ENCODE measurements at places on chromosomes 16 and 17.

- no peak for DNase-seq
Measured at GRCh38 chr17:67183531-67183930, 61.5 kb downstream of the HELZ start.

DNA sequence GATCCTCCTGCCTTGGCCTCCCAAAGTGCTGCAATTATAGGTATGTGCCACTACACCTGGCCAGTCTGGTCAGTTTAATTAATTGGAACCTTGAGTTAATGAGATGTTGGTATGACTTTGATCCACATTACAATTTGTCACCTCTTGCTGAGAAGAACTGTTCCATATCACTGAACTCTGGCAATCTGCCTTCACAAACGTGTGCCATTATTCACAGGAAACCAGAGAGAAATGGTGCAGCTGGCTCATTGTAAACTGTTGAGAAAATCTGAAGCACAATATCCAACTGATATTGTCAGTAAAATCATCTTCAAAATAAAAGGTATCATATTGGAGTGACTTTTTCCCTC is 39.3 kb upstream of the YPEL2 start:
- no peak for DNase-seq

DNA sequence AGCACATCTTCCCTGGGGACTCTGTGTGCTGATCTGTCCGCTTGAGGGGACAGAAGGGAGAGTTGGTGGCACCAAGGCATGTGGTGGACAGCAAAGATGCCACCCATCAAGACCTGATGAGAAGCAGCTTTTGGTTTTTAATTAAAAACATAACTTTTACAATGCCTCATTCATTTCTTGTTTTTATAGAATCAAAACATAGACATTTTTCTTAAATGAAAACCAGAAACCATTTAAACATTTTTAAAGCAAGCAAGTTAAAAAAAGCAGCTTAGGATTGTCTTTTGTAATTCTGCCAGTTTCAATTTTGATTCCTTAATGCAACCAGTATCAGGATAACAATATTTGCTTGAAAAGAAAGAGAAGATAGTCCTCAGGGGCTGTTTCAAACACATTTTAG is 123.7 kb upstream of the AXIN2 start:
- no peak for DNase-seq

DNA sequence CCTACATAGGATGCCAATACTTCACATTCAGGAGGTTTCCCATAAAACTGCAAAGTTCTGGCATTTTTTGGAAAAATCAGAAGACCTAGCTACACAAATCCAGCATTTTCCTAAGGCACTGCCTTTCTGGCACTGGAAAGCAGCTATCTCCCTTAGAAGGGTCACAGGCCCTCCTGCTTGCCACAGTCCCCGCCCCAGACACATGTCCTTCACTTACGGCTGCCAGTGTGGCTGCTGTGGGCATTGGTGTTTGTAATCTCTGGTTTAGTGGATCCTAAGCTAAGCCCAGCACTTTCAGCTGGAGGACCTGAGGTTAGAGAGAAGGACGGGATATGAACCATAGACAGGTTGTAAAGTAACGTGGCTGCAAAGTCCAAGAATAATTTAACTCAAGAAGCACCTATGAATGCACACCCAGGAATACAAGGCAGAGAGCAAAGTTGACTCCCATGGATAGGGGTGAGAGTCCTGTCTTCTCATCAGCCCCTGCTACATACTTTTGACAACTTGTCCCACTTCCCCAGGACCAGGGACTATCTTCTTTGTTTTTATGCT is 100.0 kb downstream of the XYLT1 start:
- DNase-seq, result peak; percentile 50

DNA sequence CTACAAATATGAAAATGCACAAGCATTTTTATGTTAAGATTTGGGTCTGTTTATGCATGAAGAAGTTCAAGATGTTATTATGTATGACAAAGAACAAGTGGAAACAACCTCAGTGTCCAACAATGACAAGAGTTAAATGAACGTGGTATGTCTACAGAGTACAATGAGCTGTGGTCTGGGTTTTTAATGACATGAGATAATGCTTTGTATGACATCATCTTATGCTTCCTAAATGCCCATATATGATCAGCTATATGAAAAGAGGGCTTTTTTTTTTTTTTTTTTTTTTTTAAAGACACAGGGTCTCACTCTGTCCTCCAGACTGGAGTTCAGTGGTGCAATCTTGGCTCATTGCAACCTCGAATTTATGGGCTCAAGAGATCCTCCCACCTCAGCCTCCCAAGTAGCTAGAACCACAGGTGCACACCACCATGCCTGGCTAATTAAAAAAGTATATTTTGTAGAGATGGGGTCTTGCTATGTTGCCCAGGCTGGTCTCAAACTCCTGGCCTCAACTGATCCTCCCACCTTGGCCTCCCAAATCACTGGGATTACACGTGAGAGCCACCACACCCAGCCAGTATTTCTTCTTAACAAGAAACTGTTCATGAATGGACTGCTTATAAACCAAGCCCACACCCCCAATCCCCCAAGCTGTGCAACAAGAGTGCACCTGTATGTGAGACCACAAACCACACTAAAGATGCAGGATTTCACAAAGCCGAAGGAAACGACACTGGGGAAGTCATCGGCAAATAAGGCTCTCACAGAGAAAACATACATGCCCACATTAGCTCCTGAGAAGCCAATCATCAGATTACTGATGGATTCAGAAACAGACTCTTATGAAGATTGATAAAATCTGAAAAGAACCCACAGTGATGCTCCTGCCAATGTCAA is 114.5 kb downstream of the CPPED1 start:
- DNase-seq, result peak; percentile 53

- no peak for DNase-seq
Measured at GRCh38 chr17:34763728-34764665, 184.6 kb downstream of the TMEM132E start.

- DNase-seq, result no peak
Measured at GRCh38 chr16:64440421-64440831, 681.4 kb downstream of the CDH11 start.

Measured in hematopoietic multipotent progenitor cell treated with erythropoietin and hydrocortisone succinate and interleukin-3 and kit ligand, for 6 days (in vitro differentiated cells).